ENCODE measurements at places on chromosomes 7 and 10. TPM values are rescaled to one million over a fixed set of nuclear protein-coding genes. Genes with fewer than 3 reads are reported as not detected.

- H3K4me1 ChIP-seq: peaks cover 93% of the 10 kb centered on the region
- DNase-seq: no peak
- peak overlapping the region; percentile 45 for H3K4me3 ChIP-seq
- H3K36me3 ChIP-seq: peaks cover 95% of the 10 kb centered on the region
Measured at GRCh38 chr10:62057850-62058249, 156.4 kb downstream of the ARID5B start.

- H3K4me3 ChIP-seq: no peak overlapping the region
- H3K27ac ChIP-seq: no peak overlapping the region
- no peaks in the 10 kb centered on the region for H3K27me3 ChIP-seq
- H3K36me3 ChIP-seq: no peaks in the 10 kb centered on the region
- no peaks in the 10 kb centered on the region for H3K4me1 ChIP-seq
- DNase-seq: no peak
Measured at GRCh38 chr7:140447841-140448240, 31.5 kb downstream of the MKRN1 start.

DNA sequence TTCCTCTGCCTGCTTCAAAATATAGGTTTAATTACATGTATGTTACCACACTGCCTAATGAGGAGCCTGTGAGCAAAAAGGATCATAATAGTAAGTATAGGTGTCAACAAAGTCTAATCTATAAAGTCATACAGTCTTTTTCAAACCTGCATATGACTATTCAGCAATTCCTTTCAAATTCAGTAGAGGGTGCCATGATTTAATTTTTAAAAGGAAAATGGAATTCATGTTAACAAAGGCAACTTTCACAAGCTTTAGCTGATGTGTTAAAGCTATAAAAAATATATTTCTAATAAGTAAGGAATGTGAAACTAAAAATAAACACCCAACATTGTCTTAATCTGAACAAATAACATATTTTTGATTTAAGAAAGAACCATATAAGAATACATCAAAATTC is 52.1 kb downstream of the MPP7 start:
- H3K4me3 ChIP-seq: no peak overlapping the region
- 0 out of 2 replicates have a peak, but pooled peaks cover 7% of the 10 kb centered on the region for H3K4me1 ChIP-seq
- no peaks in the 10 kb centered on the region for H3K27me3 ChIP-seq
- no peak overlapping the region for H3K27ac ChIP-seq
- peak; percentile 59 for DNase-seq
- no peaks in the 10 kb centered on the region for H3K36me3 ChIP-seq

DNA sequence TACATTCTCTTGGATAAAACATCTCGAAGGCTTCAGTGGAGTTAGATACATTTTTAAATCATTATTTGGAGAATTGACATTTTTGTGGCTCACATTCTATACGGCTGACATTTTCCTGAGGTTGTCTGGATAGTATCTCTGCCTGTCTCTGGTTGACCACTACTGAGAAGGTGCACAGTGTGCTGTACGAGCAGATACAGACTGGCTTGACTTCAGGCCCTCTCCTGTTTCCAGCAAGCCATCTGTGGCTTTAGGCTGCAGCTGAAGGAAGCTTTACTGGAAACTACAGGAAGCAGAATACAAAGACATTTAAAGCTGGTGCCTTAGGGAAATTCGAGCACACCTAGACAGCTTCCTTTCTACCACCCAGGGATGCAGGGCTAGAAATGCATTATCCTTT is 39.3 kb upstream of the RSU1 start:
- DNase-seq: no peak
- H3K36me3 ChIP-seq: no peaks in the 10 kb centered on the region
- no peak overlapping the region for H3K27ac ChIP-seq

GRCh38 chr7:91089382-91089963 is 174.8 kb upstream of the FZD1 start:
- H3K4me1 ChIP-seq: no peaks in the 10 kb centered on the region
- peak overlapping the region; percentile 65 for H3K4me3 ChIP-seq
- H3K27ac ChIP-seq: no peak overlapping the region
- no peaks in the 10 kb centered on the region for H3K27me3 ChIP-seq
- no peaks in the 10 kb centered on the region for H3K36me3 ChIP-seq

DNA sequence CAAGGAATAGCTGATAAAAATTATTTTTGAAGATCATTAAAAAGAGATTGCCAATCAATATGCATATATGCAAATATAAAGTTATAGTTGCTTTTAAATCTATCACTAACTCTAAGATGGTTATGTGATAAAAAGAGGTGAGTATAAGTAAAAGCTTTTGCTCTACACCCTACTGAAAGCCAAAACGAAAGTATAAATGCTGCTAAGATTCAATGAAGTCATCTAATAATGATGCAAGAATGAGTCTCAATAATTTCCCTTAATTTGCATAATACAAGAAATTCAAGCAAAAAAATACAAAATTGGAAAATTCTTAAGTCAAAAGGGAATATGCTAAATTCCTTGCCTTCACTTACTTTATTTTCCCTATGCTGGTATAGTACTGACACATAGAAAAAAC is 75.2 kb downstream of the WAPL start:
- H3K36me3 ChIP-seq: peaks cover 55% of the 10 kb centered on the region
- DNase-seq: peak; percentile 53
- H3K27me3 ChIP-seq: no peaks in the 10 kb centered on the region
- H3K4me1 ChIP-seq: peaks cover 31% of the 10 kb centered on the region
- H3K4me3 ChIP-seq: no peak overlapping the region
- H3K27ac ChIP-seq: peak overlapping the region; percentile 40

DNA sequence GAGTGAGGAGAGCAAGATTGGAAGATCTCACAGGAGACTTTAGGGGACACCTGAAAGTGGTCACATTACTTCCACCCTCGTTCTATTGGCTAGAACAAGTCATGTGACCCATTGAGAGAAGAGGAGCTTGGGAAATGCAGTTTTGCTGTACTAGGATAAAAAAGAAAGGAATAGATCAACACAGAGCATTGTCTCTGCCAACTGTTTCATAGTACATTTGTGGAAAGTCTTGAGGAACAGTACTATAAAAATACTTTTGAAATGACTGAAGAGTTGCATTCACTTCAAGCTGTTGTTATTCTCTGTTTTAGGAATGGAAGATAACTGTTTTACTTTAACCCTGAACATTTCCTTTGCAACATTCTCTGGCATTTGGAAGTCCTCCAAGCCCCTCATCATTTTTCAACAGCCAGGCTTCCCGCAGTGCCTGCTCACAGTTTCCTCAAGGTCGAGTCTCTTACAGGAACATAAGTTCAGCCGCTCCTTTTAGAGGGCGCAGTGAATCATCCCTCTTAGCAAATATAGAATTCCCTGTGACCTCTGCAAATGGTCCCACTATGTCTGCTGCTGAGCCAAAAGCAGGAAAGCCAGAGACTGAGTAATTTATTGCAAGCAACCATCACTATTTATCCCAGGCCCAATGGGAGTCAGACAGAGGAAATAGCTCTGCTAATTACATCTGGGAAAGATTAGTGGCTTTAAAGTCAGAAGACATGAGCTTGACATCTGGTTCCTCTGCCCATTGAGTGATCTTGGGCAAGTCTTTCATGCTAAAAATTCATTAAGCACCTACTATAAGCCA is 40.7 kb downstream of the MRPL32 start:
- no peaks in the 10 kb centered on the region for H3K36me3 ChIP-seq
- DNase-seq: peak; percentile 98
- H3K27ac ChIP-seq: peak overlapping the region; percentile 70
- H3K4me3 ChIP-seq: peak overlapping the region; percentile 49
- no peaks in the 10 kb centered on the region for H3K27me3 ChIP-seq
- H3K4me1 ChIP-seq: peaks cover 19% of the 10 kb centered on the region

DNA sequence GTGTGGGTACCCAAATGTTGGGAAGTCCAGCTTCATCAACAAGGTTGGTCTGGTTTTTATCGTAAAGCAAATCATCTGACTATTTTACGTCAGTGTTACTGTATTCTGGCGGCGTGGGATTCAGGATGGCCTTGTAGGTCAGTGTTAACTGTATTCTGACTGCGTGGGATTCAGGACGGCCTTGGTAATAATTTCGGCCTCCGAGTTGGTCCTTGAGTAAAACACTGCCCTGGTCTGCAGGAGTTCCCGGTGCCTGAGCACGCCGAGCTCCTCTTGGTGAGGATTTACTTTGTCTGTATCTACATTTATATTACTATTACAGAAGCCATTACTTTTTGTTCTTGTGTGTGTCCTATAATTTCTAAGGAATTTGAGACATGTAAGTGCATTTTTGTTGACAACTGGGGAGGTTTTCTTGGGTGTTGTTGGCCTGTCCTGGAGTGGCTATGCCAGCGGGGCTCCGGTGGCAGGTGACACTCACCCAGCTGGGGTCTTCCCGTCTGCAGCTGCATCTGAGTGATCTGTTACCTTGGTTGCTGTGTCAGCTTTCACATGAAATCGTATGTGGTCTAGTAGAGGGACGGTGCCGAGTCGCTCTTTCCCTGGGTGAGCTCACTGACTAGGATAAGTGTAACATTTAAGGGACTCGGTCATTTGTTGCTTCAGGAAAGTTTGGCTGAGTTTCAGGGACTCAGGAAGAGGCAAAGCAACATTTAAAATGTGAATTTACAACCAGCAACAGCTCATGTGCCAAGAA is 9.2 kb downstream of the GTPBP4 start:
- H3K4me3 ChIP-seq: no peak overlapping the region
- DNase-seq: no peak
- peaks cover 92% of the 10 kb centered on the region for H3K36me3 ChIP-seq
- no peaks in the 10 kb centered on the region for H3K27me3 ChIP-seq
- no peaks in the 10 kb centered on the region for H3K4me1 ChIP-seq

DNA sequence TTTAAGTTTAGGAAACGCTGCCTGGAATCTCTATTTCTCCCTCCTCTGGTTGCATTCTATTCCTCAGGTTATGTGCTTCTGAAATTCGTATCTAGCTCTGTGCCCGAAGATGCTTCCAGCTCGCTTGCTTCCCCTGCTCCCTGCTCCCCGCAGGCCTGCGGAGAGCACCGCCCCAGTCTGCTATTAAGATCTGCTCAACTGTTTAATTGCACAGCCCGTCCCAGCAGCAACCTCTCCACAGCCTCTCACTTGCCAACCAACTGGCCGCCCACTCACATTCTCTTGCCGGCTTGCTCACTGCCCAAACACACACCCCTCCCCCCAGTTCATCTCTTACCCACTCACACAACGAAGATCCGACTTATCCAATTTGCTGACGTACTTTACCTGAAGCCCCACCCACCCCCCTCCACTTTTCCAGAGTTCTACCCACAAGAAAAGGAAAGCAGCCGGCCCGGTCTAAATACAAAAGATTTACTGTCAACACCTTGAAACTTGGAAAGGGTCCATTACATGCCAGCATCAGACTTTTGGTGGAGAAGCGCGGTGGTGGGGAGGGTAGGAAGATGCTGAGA is 167.3 kb upstream of the KLF14 start:
- H3K27ac ChIP-seq: peak overlapping the region; percentile 98
- DNase-seq: peak; percentile 98
- peaks cover 78% of the 10 kb centered on the region for H3K36me3 ChIP-seq
- peak overlapping the region; percentile 99 for H3K4me3 ChIP-seq
- H3K27me3 ChIP-seq: no peaks in the 10 kb centered on the region
- H3K4me1 ChIP-seq: peaks cover 96% of the 10 kb centered on the region

- H3K4me1 ChIP-seq: no peaks in the 10 kb centered on the region
- H3K27me3 ChIP-seq: no peaks in the 10 kb centered on the region
- no peak for DNase-seq
- no peak overlapping the region for H3K27ac ChIP-seq
Measured at GRCh38 chr10:129546106-129546505, 79.1 kb downstream of the MGMT start.

GRCh38 chr7:115068220-115068619 is 146.3 kb downstream of the MDFIC start:
- H3K36me3 ChIP-seq: no peaks in the 10 kb centered on the region
- no peaks in the 10 kb centered on the region for H3K4me1 ChIP-seq
- H3K27ac ChIP-seq: no peak overlapping the region
- no peak overlapping the region for H3K4me3 ChIP-seq
- no peaks in the 10 kb centered on the region for H3K27me3 ChIP-seq
- no peak for DNase-seq

DNA sequence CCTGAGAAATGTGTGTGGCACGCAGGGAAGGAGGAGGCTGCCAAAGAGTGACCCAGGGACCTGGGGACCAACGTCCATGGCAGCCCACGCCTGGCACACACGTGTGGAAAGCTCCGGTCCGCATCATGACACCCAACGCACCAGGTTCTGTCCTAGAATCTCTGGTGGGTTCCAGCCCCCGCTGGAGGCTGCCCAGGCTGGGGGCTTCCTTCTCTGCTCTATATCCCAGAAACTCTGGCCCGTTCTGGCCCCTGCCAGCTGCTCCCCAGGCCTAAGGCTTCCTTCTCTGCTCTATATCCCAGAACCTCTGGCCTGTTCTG is 261.8 kb downstream of the ELFN1 start:
- no peak overlapping the region for H3K27ac ChIP-seq
- H3K4me1 ChIP-seq: no peaks in the 10 kb centered on the region
- no peaks in the 10 kb centered on the region for H3K36me3 ChIP-seq

DNA sequence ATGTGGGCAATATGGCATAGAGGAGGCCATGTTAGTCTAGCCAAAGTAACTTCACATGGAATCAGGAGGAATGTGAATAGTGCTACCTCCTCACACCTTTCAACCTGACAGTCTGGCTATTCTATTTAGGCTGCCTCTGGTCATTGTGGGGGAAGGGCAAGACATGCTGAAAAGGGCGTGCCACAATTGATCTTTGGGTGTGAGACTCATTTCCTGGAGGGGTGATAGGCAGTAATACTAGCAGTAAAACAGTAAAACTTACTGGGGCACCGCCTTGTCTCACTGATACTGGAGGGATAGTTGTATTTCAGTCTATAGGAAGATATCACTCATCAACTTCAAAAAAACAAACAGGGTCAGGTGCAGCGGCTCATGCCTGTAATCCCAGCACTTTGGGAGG is 88.7 kb downstream of the TMEM168 start:
- H3K4me3 ChIP-seq: no peak overlapping the region
- no peak overlapping the region for H3K27ac ChIP-seq
- H3K27me3 ChIP-seq: no peaks in the 10 kb centered on the region
- DNase-seq: no peak
- H3K36me3 ChIP-seq: no peaks in the 10 kb centered on the region

DNA sequence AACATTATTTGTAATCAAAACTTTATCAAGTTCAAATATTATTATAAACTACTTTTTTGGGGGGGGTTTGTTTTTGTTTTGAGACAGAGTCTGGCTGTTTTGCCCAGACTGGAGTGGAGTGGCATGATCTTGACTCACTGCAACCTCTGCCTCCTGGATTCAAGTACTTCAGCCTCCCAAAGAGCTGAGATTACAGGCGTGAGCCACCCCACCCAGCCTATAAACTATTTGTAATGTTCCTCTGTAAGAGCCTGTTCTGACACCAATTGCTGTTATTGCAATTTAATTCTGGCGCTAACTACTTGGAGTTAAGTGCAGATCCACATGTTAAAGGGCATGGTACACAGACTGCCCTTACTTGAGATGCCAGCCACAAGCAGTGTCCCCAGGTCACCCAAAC is 478.1 kb upstream of the NRP1 start:
- no peaks in the 10 kb centered on the region for H3K4me1 ChIP-seq
- no peak overlapping the region for H3K27ac ChIP-seq
- no peaks in the 10 kb centered on the region for H3K27me3 ChIP-seq
- DNase-seq: no peak
- H3K4me3 ChIP-seq: no peak overlapping the region
- H3K36me3 ChIP-seq: no peaks in the 10 kb centered on the region

FFAR4 gene
- not detected for total RNA-seq

WNT16 gene
- 0.22 TPM for total RNA-seq

PRR15 gene
- total RNA-seq: 6.1 TPM

STEAP2 gene
- total RNA-seq: 30.6 TPM

All from GM23248 (cell line).